T follicular helper cell (primary cell): ENCODE measurements at places on chromosomes 1 and 21.

- DNase-seq, result no peak
Measured at GRCh38 chr1:3152143-3152542, 83.1 kb downstream of the PRDM16 start.

- DNase-seq, result peak; percentile 75
Measured at GRCh38 chr21:17612565-17613241, at the start of gene BTG3. BTG3 (minus strand) TSS chr21:17612901; CDS start chr21:17609144, 3,757 bp downstream.

DNA sequence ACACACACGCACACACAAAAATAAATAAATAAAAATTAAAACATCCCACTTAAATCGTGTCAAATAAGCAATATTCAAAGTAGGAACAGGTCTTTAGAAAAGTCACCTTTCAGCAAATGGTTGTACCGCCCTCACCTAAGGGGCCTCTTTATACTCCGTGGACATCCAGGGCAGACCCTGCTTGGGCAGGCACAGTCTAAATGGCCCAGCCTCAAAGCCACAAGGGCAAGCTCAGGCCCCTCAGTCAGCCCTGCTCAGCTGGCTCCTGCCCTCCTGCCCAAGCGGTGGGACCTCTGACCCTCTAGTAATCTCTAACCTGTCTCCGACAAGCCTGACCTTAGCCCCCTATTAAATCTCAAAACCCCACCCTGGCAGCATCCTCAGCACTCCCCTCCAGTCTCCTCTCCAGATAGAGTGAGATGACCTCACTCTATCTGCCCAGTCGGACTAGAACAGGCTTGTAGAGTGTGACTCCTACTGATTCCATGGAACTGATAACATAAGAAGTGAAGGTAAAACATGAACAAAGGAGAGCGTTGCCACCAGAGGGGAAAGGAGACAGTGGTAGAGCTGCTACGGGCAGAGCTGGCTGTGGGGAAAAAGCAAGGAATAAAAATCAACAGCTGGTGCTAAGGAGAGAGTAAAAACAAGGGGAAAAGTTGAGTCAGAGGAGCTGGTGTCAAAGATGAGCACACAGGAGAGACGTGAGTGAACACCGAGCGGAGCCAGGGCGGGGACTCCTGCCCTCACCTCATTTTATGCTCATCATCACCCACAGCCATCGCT, 36.0 kb downstream of the SIPA1L2 start:
- no peak for DNase-seq

DNA sequence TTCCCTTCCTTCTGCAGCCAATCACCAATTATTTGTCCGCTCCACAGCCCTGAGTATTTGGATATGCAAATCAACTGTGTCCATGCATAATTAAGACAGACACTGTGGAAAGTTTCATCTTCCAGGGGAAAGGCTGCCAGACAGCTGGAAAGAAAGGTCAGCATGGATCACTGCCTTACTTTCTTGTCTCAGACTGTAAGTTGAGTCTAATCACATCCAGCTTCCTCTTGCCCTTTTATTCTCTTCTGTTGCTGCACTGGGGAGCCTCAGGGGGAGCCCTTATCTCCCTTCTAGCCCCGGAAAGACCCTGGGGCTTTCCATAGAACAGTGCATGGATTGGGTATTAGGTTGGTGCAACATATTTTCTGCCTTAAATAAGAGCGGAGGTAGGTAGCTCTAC, 182.9 kb downstream of the OMA1 start:
- DNase-seq, result no peak

- DNase-seq, result no peak
Measured at GRCh38 chr1:156493154-156493631, 7.4 kb downstream of the MEF2D start.

GRCh38 chr1:240906477-240906876, 294.5 kb upstream of the GREM2 start:
- no peak for DNase-seq

DNA sequence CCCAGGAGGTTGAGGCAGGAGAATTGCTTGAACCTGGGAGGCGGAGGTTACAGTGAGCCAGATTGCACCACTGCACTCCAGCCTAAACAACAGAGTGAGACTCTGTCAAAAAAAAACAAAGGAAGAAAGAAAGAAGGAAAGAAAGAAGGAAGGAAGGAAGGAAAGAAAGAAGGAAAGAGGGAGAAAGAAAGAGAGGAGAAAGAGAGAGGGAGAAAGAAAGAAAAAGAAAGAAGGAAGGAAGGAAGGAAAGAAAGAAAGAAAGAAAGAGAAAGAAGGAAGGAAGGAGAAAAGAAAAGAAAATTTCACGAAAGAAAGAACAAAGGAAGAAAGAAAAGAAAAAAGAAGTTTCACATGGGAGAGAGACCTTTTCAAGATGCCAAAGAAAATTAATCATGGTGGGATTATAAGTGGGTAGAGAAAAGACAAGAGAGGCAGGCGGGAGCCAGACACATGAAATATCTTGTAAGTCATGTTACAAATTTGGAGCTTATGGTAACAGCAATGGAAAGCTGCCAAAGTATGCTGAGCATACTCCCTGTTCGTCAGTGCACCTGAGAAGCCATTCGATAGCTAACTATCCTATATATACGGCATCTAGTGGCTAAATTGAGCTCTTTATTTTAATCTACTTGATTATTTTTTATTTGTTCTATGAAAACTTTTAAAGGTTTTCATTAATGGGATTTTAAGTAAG, 41.3 kb upstream of the TNFSF4 start:
- DNase-seq, result no peak

DNA sequence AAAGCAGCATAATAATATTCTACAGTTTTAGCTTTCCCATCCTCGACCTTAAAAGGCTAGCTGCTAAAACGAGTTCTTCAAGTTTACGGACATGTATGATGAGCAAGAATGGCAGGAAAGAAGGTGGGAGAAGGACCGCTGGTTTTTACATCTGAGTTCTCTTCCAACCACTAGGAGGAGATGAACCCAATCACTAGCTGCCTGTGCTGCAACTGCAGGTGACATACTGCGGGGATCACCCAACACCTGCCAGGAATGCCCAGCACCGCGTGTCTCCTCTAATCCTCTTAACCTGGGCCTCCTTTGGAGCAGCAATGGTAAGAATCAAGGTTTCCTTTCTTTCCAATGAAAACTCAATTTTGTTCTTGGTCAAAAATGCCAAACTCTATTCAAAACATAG, 23.5 kb downstream of the TOR3A start:
- DNase-seq, result no peak

- peak; percentile 39 for DNase-seq
Measured at GRCh38 chr1:167455786-167456446, 62.4 kb downstream of the CD247 start.

DNA sequence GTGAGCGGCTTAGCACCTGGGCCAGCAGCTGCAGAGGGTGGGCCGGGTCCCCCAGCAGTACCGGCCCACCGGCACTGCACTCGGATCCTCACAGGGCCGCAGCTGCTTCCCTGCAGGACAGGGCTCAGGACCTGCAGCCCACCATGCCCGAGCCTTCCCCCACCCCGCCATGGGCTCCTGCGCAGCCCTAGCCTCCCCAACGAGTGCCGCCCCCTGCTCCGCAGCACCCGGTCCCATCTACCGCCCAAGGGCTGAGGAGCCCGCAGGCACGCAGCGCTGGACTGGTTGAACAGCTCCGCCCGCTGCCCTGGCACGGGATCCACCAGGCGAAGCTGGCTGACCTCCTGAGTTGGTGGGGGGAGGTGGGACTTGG, 6.3 kb upstream of the ACBD6 start:
- no peak for DNase-seq

GRCh38 chr1:232695621-232696385, 65.9 kb upstream of the SIPA1L2 start:
- no peak for DNase-seq

DNA sequence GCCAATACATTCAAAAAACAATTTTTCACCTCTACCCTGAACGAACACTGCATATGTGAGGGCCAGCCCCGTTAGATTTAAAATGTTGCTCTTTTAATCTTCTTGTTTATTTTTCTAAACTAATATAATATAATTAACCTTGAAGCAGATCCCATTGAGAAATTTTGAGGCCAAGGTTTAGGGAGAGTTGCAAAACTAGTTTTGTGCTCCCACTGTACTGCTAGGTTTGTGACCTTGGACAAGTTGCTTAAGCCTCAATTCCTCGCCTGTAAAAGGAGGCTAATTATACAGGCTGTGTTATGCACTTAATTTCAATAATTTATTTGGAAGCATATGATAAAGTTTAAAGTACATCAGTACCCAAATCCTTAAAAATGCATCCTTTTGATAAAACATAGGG, 3.7 kb downstream of the IL23R start:
- DNase-seq, result no peak

DNA sequence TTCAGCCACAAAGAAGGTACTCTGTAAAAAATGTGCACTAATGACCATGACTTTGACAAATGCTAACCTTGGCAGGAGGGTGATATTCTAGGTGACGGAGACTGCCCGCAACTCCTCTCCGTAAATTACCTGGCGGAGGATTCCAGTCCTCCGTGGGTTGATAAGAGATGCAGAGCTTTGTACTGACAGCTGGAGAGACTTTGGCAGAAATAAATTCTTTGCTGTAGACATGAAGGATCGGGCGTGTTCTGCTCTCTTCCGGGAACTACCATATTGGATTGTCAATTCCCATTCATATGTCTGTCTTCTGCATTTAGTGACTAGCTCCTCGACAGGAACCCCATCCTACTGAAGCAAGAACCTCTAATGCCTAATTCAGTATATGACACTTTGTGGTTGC, 158.3 kb upstream of the KAZN start:
- DNase-seq, result no peak

GRCh38 chr1:172549621-172550280, 16.8 kb downstream of the SUCO start:
- DNase-seq, result no peak
